Left forelimb (tissue), 1 donor: ENCODE measurements at places on chromosomes 13 and 19.

- no peak for DNase-seq
Observed at GRCh38 chr13:30376426-30377311, 45.6 kb upstream of the UBE2L5 start.

DNA sequence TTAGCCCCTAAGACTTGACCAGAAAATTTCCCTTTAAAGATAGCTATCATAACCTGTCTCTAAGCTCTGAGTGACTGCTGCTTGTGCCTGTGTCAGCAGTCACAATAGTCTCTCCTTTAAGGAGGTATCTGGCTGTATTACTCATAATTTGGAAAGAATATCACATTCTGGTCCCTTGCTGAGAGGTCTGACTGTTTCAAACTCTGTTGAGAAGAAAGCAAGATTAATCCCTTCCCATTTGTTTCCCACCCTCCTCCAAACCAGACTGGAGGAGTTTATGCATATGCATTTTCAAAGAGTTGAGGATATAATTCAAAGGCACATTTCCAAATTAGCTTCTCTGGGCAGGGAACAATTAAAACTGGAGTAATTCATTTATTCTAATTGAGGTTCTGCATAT is 2.3 kb downstream of the HTR2A start:
- no peak for DNase-seq

DNA sequence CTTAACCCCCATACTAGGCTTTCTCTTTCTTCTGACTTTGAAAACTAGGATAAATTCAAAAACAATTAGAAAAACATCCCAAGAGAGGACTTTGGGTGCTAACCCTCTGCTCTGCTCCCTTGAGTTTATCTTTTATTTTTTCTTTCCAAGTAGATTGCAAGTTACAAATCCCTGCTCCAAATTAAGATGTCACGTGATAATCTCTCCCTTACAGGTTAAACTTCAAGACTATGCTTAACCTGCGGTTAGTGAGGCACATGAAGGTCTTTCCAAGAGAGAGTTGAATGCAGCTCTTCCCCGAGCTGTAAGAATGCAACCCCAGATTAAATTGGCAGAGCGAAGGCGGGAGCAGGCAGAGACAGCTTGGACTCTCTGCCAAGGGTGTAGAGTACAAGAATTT is 12.2 kb upstream of the ZNF507 start:
- DNase-seq, result no peak

GRCh38 chr19:45764945-45765701 is 3.9 kb downstream of the SIX5 start:
- DNase-seq, result peak; percentile 68

GRCh38 chr19:934865-935479 is 9.1 kb downstream of the ARID3A start:
- peak; percentile 91 for DNase-seq
